ENCODE measurements at places on chromosomes 5 and 9.

DNA sequence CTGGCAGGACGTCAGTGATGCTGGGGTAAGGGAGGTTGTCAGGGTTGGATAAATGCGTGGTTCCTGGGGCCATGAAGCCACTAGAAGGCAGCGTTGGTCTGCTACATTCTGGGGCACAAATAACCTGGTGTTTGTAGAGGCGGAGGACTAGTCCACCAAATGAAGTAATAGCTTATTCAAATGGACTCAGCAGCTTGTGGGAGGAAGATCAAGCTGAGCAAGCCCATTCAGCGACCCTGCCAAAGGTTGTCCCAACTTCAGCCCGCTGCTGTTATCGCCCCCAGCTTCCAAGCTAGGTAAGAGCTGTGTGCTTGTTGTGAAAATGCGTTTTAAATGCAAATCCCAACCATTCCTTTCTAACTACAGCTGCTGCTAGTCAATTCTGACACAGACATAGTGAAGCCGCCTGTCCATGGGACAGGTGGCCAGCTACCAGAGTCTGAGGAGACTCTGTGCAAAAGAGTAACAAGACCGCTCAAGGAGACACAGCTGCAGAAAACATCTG is 7.6 kb upstream of the FAM240B start:
- no peak for DNase-seq

- DNase-seq: peak; percentile 84
These were observed 24.4 kb upstream of the GRPEL2 start for GRCh38 chr5:149320791-149321330.

DNA sequence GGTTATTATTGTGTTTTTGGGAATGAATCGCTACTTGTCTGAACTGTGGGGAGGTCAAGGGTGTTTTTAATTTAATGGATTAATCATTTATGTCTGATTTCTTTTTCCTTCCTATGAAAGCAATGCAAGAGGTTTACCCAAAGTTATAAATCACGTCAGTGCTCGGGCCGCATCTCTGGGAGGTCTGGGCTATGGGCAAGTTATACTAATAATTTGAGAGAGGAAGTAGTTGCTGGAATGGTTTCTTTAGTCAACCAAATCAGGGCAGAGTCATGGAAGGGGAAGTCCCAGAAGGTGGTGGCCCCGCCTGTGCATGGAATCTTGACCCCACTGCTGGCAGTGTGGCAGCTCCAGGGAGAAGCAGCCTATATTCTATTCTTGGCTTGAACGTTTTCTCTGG is 180.2 kb downstream of the HSPA4 start:
- DNase-seq: no peak

- DNase-seq: no peak
These were observed 172.3 kb upstream of the RFX3 start for GRCh38 chr9:3698076-3698475.
